ENCODE measurements at places on chromosomes 16 and 17.
A peak's percentile ranks its signal among the peaks of the same experiment; 100 is the strongest.

GRCh38 chr17:72935984-72936383 is 156.5 kb downstream of the SLC39A11 start:
- DNase-seq: no peak

DNA sequence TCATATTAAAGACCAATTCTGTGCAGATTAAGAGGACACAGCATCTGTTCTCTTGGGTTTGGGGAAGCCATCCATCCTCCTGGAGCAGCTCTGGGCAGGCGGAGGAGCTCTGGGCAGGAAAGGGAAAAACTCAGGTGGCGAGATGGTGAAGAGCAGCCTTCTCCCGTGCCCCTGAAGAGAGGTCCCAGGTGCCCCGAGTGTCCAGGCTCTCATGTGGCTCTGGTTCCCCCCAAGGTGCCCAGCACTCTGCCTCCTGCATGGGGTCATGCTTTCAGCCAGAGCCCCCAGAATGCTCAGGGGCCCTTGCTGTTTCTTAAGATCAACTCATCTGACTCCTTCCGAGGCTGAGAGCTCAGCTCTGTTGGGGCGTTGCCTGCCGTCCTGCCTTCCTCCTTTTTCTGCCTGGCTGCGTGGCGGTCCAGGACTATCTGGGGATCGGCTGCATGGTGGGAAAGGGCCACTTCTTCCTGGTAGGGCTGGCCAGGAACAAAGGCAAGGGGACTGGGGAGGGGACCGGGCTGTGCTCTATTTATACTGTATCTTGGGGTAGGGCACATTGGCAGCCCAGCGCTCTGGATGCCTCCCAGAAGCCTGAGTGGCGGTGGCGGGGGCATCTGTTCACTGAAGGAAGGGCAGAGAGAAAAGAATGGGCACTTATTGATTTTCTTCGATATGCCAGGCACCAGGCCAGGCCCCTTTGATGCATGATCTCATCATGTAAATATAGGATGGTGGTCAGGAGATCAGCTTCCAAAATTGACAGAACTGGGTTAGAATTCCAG is 103.2 kb upstream of the SDK2 start:
- DNase-seq: no peak

- peak; percentile 72 for DNase-seq
Measured at GRCh38 chr16:81486540-81487061, 42.0 kb downstream of the CMIP start.

DNA sequence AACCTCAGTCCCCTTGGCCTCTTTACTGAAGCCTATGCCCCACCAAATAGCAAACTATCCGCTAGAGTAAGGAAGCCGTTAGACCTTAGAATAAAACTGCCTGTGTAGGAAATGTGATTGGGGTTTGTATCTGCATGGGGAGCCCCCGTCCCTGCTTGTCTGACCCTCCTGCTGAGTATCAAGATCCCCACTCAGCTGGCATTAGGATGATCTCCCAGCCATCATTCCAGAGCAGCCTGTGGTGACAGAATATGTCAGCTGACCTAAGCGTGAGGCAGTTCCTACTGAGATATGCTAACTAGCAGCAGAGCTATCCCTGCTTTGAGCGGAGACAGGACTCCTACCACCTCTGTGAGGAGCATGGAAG is 645 bp upstream of the GFOD2 start:
- DNase-seq: no peak

DNA sequence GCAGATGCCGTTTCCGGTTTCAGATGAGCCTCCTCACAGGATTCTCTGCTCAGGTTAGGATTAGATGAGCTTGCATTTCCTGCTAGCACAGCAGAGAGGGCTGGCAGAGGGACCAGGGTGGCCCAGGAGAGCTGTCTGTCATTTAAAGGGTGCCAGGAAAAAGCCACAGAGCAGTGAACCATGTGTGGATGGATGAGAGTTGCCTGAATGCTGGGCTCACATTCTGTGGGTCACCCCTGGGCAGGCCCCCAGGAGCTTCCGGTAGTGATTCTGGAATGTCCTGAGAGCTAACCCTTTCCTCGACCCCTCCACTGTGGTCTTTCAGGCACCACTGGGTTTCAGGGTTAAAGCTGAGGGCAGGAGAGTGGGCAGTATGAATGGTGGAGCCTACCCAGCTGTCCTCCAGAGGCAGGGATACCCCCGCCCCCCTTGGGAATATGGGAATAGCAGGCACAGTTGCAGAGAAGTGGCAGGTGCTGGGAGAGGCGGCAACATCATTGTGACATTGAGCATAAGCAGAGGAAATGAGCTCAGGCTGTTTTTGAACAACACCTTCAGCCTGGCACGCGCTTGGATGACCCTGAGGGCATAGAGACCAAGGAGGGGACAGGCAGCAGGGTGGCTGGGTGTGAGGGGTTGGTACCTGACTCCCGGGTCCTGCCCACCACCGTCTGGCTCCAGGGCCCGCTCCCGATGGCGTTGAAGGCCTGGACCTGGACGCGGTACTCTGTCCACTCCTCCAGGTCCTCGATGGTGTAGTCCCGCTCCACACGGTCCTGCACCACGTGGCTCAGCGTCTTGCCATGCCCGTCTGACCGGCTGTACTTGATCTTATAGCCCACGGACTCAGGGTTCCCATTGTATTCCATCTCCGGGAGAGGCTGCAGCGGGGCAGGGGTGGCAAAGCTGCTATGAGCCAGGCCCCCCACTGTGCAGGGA is 83.0 kb upstream of the CDC42EP4 start:
- DNase-seq: no peak

- no peak for DNase-seq
Measured at GRCh38 chr16:50428116-50428515, 59.3 kb upstream of the BRD7 start.

DNA sequence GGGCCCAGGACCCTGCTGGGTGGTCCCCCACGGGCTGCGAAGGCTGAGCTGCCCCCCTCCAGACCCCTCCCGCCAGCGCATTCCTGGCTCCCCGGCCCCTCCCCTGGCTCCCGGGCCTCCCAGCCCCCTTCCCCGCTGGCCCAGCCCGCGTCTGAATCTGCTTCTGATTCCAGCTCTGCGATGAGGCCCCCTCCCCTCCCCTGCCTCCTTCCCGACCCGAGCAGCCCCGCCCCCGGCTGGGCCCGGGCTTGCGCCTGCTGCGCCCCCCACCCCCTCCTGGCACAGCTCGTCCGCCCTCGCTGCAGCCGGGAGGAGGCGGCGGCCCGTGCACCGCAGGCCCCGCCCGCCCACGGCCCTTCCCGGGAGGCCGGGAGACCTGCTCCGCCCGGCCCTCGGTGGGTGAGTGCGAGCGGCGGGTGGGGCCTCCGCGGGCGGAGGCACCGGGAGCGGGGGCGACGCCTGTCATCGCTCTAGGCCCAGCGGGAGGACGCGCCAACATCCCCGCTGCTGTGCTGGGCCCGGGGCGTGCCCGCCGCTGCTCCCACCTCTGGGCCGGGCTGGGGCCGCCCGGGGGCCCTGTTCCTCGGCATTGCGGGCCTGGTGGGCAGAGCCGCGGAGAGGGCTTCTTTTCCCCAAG is at the start of gene NTN3:
TSS of gene NTN3 (plus strand) at position 282 of the 637 bp plus-strand sequence. CDS start 405 bp downstream, outside the sequence.
- peak; percentile 80 for DNase-seq

- DNase-seq: no peak
Measured at GRCh38 chr16:64339052-64339770, 782.7 kb downstream of the CDH11 start.

DNA sequence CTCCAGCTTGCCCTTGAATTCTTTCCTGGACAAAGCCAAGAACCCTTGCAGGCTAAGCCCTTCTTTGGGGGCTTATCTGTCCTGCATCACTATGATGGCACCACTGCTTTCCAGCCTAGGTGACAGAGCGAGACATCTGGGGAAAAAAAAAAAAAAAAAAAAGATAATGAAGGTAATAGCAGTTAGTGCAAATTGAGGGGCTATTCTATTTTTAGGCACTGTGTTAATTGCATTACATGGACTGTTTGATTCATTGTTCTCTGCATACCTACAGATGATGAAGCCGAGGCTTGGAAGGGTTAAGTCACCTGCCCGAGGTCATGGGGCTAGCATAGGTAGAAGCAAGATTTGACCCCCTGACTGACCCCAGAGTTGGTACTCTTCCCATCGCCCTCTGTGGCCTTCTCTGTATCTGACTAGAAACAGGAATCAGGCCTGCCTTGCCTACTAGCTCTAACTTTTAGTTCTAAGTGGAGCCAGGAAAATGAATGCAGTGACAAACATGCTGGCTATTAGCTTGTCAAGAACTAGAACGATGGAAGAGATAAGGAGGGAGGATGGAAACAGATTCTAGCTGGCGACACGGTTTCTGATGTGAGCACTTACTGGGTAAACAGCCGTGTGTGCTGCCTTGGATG is 312.1 kb downstream of the SNX29 start:
- no peak for DNase-seq

GRCh38 chr16:88005181-88005581 is 53.9 kb downstream of the BANP start:
- DNase-seq: no peak

DNA sequence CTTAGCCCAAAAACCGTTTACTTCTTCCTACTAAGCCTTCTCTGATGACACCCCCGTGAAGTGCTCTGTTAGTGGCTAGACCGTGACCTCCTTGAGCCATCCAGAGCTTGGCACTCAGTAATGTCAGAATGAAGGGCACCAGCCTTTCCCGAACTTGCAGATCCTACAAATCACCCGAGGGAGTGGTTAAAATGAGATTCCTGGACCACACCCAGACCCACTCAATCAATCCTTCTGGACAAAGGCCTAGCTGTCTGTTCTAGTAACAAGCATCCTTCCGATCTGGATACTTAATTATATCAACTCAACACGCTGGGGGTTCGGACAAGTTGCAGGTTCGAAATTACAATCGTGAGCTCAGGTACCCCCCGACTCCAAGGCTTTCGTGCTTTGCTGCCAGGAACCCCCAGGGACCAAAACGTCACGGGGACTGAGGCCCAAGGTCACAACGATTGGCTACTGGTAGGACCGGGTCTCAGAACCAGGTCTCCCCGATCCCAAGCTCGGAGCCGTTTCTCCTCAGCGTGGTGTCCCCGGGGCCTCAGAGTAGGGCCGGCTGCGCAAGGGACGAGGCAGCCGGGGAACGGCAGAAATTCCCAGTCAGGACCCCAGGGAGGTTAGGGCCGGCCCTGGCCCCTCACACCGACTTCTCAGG is 527 bp downstream of the CIAPIN1 start:
- DNase-seq: no peak

DNA sequence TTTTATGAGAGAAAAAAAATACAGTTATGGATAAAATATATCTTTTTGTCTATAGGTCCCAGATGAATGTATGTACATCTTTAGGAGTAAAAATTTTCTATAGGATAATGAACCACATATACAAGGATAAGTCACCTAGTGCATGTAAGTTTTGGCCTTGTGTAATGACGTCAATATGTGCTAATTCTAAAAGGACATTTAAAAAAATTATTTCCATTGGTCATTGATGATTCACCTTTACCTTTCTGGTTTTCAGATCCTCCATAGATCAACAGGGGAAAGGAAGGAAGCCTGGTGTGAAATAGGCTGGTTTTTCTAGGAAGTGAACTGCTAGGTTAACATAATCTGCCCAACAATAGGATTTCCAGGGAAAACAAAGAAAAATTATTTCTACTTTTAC is 684.3 kb upstream of the SOX9 start:
- DNase-seq: no peak

- no peak for DNase-seq
Measured at GRCh38 chr17:61436273-61436672, 15.9 kb upstream of the TBX4 start.

DNA sequence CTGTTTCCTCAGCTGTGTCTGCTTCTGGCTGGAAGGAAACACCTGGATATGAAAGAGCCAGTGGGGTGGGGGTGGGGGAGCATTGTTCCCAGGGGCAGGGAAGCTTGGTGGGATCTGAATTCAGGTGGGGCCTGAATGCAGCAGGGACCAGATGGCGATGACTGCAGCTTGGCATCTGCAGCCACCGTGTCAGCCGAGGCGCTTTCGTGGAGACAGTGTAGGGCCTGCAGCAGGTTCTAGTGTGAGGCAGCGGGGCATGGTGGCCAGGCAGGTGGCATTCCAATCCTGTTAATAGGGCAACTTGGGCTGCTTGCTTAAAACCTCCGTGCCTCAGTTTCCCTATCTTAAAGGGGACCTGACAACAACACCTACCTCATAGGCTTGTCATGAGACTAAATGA is 1.7 kb downstream of the PIK3R6 start:
- no peak for DNase-seq

DNA sequence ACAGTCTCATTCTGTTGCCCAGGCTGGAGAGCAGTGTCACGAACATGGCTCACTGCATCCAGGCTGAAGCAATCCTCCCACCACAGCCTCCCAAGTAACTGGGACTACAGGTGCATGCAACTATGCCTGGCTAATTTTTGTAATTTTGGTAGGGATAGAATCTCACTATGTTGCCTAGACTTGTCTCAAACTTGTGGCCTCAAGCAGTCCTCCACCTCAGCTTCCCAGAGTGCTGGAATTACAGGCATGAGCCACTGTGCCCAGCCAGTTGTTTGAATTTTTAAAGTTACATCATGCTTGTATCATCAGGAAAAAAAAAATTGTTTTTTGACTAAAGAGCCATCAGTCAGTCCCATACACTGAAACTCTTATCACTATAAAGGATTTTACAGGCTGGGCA is 17.1 kb upstream of the VPS4A start:
- no peak for DNase-seq

DNA sequence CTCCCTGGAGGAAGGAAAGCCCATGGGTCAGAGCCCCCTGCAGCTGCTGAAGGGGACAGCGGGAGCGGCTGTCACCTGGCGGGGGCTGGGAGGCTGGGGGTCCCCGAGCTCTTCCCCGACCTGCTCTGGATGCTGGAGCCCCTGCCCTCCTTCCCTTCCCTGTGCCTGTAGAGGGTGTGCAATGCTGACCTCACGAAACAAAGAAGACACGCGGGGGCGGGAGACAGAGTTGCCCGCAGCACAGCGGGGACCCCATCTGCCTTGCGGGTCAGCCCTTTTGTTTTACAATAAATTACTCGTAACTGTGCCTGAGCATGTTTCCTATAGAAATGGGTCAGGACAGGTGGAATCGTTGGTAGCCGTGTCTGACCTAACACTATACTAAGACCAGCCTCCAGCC is 6.3 kb downstream of the SECTM1 start:
- DNase-seq: no peak

- no peak for DNase-seq
Measured at GRCh38 chr16:63185235-63185780, 1149.1 kb upstream of the CDH8 start.

GRCh38 chr17:35312790-35313711 is 60.4 kb downstream of the SLFN11 start:
- DNase-seq: peak; percentile 67

- no peak for DNase-seq
Measured at GRCh38 chr17:82943339-82943738, 103.5 kb upstream of the ZNF750 start.

- DNase-seq: no peak
Measured at GRCh38 chr16:70741783-70742125, 55.9 kb upstream of the MTSS2 start.

All from renal pelvis (tissue), 12 donors.